ENCODE measurements at places on chromosomes 12 and 14.
A peak's percentile ranks its signal among the peaks of the same experiment; 100 is the strongest.

DNA sequence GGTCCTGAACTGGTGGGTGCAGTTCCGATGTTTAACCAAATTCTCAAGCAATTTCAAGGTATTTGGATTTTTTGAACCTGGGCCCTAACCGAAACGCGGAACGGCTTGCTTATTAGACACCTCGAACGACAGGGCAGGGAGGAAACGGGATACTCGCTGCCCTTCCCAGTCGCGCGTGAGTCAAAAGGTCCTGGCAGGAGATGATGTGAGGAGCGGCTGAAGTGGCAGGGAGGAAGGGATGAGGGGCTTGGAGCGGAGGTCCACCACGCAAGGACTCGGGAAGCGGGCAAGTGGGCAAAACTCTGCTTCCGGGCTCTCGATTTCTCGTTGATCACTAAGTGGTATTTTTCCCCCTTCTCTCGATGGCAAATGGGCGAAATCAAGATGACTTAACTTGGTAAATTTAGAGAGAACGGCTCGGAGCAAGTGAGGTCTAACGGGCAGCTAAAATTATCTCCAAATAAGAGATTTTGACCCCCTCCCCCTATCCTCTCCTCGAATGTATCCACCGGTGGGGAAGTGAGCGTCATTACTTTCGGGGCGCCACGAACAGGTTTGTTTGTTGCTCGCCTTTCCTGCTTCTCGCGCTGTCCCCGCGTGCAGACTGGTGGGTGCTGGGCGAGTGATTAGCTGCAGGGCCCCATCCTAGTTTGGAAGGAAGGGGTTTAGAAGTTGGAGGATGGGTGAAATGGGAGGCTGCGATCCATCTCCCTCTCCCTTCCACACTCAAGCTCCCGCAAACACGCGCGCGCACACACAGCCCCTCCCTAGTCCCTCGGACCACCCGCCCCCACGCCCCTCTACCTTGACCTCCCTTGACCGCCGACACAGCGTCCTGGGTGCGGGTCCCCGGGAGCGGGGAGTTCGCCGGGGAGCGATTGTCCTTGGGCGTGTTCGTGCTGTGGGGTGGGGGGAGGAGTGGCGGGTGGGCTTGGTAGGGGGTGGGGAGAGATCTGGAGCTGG lies 986 bp upstream of the NTF3 start:
- DNase-seq: no peak

GRCh38 chr12:121580959-121581685 lies at the start of gene KDM2B:
Gene KDM2B, minus strand, starts transcription at chr12:121581023. Its CDS starts 112 bp downstream, at chr12:121580911.
- DNase-seq: peak; percentile 29

DNA sequence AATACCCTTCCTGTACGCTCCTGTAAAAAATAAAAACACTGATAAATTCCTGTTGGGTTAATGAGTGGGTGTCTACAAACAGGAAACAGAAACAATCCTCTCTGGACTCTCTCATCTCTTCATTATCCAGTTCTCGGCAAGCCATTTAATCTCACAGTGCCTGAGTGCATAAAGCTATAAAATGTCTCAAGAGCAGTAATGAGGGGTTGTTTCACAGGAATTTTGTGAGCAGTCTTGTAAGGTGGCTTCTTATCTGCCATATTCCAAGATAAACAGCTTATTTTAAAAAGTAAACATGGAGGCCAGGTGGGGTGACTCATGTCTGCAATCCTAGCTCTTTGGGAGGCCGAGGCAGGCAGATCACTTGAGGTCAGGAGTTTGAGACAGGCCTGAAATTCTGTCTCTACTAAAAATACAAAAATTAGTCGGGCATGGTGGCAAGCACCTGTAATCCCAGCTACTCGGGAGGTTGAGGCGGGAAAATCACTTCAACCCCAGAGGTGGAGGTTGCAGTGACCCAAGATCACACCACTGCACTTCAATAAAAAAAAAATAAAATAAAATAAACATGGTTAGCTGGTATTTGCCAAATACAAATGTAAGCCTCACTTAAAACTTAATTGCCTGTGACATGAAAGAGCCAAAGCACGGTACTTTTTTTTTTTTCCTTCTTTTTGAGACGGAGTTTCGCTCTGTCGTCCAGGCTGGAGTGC lies 54.0 kb downstream of the CLIP1 start:
- DNase-seq: no peak

- no peak for DNase-seq
These were observed 323.5 kb downstream of the DAD1 start for GRCh38 chr14:22265319-22266141.

DNA sequence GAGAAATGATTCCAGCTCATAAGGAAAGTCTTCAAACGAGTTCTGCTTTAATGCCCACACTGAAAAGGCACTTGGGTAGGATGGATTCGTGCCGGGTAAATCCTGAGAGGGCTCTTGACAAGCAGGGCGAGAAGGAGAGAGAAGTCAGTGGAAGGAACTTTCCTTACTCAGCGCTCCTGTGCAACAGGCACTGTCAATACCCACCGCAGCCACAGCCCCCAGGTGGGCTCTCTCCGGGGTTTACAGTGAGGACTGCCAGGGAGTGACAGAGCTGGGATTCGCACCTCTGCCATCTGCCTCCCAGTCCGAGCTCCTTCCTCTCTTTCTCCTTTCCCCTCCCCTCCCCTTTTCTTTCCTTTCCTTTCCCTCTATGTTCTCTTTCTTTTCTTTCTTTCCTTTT lies 118.7 kb downstream of the BEGAIN start:
- no peak for DNase-seq

GRCh38 chr14:51095854-51096823 lies 1.2 kb upstream of the TRIM9 start:
- no peak for DNase-seq

DNA sequence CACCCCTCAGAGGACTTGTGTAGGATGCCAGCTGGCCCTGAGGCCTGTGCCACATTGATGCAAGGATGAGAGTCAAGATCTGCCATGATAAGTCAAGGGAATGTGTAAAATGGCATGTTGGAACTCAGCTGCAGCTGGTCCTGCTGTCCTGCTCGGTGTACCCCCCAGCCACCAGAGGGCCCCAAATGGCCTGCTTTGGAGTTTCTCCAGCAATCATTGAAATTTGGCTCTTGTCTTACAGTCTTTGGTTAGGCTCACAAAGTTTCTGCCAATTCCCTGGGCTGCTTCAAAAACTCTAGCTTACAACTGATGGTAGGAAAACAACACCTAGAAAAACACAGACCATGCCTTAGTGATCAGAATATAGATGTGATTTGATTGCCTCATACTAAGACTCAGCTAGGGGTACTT lies 76.8 kb downstream of the HSD17B6 start:
- DNase-seq: peak; percentile 78

DNA sequence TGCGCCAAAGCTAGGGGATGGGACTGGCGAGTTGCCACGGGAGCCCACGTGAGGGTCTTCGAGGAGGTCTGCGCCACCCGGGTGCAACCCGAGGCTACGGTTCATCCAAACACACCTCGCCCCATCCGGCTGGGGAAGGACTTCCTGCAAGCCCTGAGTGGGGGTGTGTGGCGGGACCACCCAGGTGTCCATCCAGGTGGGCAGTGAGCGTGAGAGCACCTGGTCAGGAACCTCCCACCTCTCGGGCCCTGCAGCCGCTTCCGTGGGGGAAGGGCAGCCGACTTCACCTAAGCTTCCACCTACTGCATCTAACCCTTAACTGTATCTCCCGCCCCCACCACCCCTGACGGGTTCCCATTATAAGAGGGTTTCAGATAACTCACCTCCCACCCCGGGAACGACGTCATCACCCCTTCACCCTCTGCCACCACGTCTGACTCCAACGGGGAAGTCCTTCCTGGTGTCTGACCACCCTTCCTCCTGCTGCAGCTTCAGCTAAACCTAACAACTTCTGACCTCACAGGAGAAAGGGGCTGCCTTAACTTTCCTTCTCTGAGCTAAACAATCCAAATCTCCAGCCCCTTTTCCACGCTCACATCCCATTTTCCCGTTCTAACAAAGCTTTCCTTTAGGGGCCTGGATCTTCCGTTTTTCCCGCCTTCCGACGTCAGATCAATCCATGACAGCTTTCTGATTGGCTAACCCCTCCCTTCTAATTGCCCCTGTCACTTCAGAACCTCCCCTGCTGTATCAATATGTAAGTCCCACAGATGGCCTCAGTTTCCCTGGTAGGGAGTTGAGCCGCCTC lies 27.4 kb upstream of the SMUG1 start:
- DNase-seq: no peak

- peak; percentile 75 for DNase-seq
These were observed 13.8 kb downstream of the PRPF40B start for GRCh38 chr12:49636979-49637755.

GRCh38 chr12:124743479-124744272 lies 120.0 kb downstream of the SCARB1 start:
- no peak for DNase-seq

DNA sequence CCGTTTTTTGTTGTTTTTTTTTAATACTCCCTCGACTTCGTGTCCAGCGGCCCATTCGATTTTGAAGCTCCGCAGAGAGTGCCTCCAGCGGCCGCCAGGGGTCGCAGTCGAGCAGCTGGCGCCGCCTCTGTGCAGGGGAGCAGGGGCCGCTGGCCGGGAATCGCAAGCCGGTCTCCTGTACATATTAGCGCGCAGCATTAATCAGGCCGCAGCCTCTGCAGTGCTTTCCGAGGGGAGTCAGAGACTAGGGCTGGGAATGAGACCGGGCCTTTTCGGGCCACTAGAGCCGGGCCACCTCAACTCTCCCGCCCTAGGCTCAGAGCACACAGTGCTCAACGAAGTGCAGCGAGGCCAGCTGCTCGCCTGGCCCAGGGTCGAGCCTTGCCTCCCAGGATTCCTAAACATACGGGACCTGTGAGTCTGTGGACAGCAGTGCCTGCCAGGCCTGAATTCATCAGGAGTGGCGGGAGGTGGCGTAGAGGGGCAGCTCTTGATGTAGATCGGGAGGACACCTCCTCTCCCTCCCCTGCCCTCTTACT lies 81.8 kb downstream of the EMP1 start:
- DNase-seq: peak; percentile 41

DNA sequence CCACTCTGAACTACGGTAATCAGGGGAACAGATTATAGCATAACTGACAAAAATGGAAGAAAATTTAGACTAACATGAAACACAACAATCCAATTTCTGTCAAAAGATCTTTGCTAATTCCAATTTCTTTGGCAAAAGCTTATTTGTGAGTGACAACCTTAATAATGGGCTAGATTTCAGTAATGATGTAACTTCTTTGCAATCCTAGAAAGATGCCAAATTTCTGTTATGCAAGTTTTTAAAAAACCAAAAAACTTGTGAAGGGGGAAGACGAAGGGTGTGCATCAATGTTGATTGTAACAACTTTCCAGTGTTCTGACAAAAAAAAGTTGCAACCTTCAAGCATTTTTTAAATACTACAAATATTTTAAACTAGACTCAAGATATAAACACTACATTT lies 59.9 kb downstream of the DICER1 start:
- no peak for DNase-seq

GRCh38 chr12:112185093-112185923 lies 59.9 kb downstream of the TRAFD1 start:
- no peak for DNase-seq

- DNase-seq: no peak
These were observed 54.0 kb upstream of the ELK3 start for GRCh38 chr12:96140174-96140573.

- peak; percentile 36 for DNase-seq
These were observed 120.3 kb downstream of the VRK1 start for GRCh38 chr14:96917442-96917963.

DNA sequence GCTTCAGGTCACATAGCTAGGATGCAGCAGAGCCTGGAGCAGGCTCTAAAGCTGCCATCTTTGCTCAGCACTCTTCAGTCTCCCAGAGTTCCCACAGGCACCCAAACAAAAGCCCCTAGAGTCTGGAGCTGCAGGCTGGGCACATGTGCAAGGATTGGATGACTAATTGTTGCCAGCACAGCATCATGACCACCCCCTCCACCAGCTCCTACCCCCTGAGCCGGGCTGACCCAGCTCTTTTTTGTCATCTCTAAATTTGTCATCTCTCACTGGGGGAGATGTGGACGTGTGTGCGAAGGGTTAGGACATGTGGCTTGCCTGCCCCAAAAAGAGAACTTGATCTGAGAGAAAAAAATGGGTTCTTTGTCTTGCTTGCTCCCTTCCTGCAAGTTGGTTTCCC lies 4.3 kb upstream of the MMP19 start:
- DNase-seq: no peak

DNA sequence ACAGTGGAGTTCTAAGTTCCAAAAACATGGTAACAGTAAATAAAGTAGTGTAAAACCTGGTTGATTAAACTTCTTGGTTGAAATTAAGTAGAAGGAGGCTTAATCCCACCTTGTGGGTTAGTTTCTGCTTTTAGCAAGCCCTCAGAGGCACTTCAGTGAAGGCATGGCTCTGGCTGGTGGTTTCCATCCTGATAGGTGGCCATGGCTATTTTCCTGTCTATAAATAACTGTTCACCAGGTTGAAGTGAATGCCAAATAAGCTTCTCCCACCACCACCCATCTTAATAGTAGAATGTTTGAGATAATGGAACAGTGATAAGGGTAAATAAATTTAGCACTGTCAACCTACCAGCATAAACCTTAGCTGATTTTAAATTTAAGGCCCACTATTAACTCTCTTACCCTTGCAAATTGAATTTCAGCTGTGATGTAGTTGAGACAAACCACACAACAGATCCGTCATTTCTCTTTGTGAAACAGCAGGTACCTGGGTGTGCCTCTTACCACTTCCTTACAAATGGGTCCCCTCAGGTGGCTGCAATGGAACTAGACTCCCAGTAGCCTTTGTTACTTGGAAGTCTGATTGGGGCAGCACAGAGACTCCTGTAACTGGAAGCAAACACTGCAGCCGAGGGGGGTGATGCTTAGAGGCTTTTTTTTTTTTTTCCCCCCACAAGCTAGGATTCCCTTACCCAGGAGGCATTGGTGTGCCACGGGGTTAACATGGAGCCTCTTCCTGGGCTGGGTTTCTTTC lies 41.4 kb downstream of the DAAM1 start:
- DNase-seq: no peak

DNA sequence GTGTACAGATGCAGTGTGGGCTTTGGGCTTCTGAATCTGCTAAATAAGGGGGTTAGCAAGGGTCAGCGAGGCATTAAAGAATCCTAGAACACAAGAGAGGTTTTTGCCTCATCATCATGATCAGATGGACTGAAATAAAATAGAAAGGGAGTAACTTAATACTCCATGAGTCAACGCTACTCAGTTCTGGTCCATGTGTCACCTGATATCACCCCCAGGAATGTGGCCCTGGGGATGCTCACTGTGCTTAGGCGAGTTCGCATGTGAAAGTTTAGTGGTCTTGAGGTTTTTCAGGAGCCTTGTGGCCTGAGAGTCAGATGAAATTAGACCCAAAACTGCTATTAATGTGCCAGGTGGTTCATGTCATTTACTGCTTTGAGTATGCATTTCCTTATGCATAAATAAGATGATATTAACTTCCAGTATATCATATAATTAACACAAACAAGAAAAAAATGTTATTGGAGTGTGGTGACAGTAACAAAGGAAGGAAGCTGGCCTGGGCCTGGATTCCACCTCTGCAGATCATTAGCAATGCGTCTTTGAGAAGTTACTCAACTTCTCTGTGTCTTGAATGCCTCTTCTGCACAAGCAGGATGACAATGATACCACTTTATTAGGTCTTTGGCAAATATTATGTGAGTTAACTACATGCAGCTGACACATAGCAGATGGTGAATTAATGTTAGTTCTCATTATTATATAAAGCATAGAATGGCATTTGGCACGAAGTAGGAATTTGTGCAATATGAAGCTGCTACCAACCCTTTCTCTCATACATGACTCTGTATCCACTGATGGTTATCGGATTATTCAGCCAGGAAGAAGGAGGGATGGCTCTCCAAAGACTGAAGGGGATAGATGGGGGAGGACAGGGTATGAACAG lies 1272.6 kb downstream of the AACS start:
- DNase-seq: no peak

All from hematopoietic multipotent progenitor cell treated with erythropoietin and hydrocortisone succinate and interleukin-3 and kit ligand, for 17 days (in vitro differentiated cells).